ENCODE measurements at places on chromosomes 12 and 14.

GRCh38 chr12:47710278-47710677, 4.4 kb upstream of the RPAP3 start:
- DNase-seq: no peak

DNA sequence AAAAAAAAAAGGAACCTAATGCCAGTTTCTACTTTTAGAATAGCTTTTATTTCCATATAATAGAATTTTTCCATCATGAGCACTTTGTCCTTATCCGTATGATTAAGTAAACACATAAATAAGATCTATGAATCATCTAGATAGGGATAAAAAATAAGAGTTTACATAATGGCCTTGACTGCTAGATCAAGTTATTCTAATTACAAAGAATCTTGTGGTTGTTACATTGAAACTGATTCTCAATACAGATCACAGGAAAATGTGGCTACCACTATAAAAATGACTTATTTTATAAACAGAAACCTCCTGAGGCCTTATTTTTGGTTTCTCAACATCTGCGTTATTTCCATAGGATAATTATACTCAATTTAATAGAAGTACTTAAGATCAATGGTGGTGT, 34.4 kb upstream of the NDUFA12 start:
- no peak for DNase-seq

GRCh38 chr14:68663385-68664076, 129.3 kb downstream of the ZFP36L1 start:
- DNase-seq: peak; percentile 65

DNA sequence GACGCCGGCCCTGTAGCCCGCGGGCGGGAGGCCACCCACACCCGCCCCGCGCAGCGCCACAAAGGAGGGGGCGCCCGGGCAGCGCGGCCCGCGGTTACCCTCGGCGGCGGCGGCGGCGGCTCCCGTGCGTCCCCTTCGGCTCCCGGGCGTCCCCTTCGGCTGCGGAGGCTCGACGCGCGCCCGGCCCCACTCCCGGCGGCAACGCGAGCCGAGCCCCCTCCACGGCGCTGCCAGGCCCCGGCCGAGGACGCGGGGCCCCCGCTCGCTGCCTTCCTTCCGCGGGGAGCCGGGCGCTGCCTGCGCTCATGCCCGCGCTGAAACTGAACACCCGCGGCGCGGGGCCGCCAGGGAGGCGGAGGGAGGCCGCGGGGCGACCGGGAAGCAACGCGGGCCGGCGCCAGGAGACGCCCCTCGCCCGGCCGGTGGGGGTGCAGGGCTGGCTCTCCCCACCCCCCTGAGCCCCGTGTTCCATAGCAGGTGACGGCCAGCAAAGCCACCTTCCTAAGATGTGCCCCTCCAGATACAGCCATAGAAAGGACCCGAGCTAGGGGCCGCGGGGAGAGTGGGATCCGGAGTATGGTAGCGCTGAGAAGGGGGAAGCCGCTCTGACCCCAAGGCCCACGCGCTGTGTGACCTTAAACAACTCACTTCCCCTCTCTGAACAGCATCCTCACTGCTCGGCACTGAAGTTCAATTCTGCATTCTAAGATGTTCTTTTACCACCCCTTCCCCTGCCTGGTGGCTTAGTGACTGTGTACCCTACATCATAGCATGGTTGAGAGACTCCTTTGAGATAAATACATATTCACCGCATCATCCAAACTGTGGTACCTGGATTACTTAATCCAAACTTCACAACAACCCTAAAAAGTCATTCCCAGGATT, 42.8 kb downstream of the KDM2B start:
- DNase-seq: peak; percentile 49

DNA sequence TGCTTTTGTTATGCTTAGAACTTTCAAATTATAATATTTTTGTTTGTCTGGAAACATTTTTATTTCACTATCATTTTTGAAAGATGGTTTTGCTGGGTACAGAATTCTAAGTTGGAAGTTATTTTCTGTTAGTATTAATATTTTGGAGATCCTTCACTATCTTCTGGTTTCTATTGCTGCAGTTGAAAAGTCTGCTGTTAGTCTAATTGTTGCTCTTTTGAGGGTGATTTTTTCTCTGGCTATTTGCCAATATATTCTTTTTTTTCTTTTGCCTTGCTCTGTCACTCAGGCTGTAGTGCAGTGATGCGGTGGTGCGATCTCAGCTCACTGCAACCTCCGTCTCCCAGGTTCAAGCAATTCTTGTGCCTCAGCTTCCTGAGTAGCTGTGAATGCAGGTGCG, 28.2 kb upstream of the ARID2 start:
- no peak for DNase-seq

DNA sequence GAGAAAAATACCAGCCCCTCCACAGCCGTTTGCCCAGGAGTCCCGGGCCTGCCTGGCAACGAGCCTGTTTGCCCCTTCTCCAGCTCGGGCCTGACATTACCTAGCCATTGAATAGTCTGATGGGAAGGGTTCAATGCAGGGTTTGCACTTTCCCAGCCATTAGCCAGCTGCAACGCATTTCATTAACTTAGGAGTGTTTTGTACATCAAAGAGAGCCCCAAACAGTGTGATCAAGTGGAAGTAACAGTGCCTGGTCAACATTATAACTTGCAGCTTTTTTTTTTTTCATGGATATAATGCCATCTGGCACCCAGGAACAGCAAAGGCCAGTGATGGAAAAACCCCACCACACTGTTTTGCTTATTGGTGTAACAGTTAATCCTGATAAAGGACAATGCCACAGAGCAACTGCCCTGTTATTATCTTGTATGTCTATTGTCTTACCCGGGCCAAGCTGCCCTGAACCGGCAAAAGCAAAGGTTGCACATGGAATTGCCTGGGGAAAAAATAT, 38.0 kb downstream of the BTG1 start:
- DNase-seq: no peak

- DNase-seq: no peak
Measured at GRCh38 chr14:38150075-38150474, 57.6 kb upstream of the SSTR1 start.

DNA sequence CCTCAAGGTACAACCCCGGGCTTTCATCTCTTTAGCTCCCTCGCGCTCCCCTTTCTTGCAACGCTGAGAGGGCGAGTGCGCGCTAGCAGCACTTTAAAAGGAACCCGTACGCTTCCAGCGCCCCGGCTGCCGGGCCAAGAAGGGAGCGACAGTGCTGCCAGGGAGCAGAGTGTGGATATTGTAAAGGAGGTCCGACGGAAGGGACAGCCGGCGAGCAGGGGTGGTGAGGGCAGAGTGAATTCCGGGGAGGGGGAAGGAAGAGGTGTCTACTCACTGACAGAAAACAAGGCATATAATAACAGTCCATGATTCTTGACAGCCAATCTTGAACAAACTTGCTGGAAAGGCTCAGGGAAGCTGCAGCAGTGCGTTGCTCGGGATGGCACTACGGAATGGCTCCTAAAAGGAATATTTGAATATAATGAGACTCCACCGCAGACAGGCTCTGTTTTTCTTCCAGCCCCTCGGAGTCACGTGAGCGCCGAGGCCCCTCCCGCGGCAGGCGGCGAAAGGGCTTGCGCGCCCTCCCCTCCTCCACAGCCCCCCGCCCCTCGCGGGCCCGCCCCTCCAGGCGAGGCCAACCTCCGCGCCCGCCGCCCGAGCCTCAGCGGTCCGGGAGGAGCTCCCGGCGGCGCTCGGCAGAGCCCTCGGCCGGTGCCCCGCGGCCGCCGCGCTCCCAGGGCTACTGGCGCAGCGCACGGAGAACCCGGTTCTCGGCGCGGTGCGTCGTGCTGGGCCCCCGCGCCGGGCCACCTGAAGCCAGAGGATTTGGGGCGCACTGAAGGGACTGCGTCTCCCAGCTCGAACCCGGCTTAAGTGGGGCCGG, 3.4 kb downstream of the BMP4 start:
- DNase-seq: peak; percentile 96

DNA sequence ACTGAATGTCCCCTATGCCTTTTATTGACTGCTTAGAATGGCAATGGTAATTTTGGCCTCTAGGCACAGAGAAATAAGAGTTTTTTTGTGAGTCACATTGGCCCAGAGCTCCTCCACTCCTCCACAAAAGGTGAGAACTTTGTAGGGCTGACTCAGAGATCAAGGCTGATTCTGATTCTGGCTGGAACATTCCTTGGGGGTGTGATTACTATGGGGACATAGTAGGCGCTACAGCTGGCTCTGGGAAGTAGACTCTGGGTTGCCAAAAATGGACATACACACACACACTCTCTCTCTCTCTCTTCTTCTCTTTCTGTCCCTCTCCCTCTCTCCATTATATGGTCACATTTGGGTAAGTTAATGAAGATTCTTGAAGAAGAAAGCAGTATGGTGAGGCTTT, 174.6 kb upstream of the DDHD1 start:
- peak; percentile 77 for DNase-seq

- no peak for DNase-seq
Measured at GRCh38 chr14:50977863-50978528, 33.7 kb upstream of the PYGL start.
